DND-41 (cell line): ENCODE measurements at places on chromosomes 16 and 17.

DNA sequence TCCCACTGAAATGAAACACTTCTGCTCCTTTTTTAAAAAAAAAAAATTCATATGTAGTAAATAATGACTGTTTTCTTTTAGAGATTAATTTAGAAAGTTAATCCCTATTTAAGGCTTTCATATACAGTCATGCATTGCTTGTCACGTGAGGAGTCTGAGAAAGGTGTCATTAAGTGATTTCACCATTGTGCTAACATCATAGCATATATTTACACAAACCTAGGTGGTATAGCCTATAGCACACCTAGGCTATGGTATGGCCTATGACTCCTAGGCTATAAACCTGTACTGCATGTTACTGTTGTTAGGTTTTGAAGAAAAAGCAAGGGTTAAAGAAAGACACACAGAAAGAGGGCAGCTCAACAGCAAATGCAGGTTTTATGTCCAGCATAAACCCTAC lies 13.7 kb downstream of the PPY start:
- no peaks in the 10 kb centered on the region for H3K36me3 ChIP-seq
- H3K4me1 ChIP-seq = no peaks in the 10 kb centered on the region
- H3K27ac ChIP-seq = no peak overlapping the region
- peaks cover 24% of the 10 kb centered on the region for H3K27me3 ChIP-seq
- no peak overlapping the region for H3K4me3 ChIP-seq

GRCh38 chr16:68760671-68761275 lies 23.7 kb downstream of the CDH1 start:
- DNase-seq = no peak
- H3K27me3 ChIP-seq = no peaks in the 10 kb centered on the region
- no peaks in the 10 kb centered on the region for H3K36me3 ChIP-seq
- no peaks in the 10 kb centered on the region for H3K4me1 ChIP-seq
- H3K4me3 ChIP-seq = no peak overlapping the region

- DNase-seq = no peak
- no peak overlapping the region for H3K4me3 ChIP-seq
- no peak overlapping the region for H3K27ac ChIP-seq
- H3K36me3 ChIP-seq = peaks cover 74% of the 10 kb centered on the region
- H3K27me3 ChIP-seq = no peaks in the 10 kb centered on the region
These were observed 8.5 kb downstream of the DNAJA3 start for GRCh38 chr16:4433914-4434787.

DNA sequence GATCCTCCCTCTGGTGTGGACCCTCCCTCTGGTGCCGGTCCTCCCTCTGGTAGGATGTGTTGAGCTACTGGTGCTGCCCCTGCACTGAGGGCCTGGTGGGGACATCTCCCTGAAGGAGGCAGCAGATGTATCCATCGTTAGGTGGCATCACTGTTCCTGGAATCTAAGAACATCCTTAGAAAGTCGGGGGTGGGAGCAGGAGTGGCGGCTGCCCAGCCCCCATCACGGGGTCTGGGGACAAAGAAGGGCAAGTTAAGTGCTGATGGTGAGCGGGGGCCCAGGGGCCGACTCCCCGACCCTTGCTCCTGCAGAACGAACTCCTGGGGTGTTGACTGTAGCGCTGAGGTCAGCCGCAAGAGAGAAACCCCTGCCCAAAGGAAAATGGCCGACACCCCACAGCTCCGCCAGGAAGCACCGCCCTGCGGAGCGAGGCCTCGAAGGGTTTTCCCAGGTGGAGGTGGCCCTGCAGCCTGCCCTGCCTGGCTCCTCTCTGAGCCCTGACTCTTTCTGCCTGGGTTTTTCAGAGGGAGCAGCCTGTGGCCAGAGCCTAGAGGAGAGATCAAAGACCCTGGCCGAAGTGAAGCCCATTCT lies 5.5 kb downstream of the CTU2 start:
- no peaks in the 10 kb centered on the region for H3K27me3 ChIP-seq
- H3K4me3 ChIP-seq = no peak overlapping the region
- no peak for DNase-seq
- peaks cover 20% of the 10 kb centered on the region for H3K4me1 ChIP-seq
- no peak overlapping the region for H3K27ac ChIP-seq
- peaks cover 46% of the 10 kb centered on the region for H3K36me3 ChIP-seq

GRCh38 chr17:45042346-45043120 lies 8.9 kb downstream of the DCAKD start:
- H3K4me1 ChIP-seq = 0 out of 2 replicates have a peak, but pooled peaks cover 4% of the 10 kb centered on the region
- H3K27ac ChIP-seq = no peak overlapping the region
- no peak overlapping the region for H3K4me3 ChIP-seq
- DNase-seq = no peak
- H3K27me3 ChIP-seq = no peaks in the 10 kb centered on the region

GRCh38 chr17:65018610-65019316 lies 37.8 kb downstream of the GNA13 start:
- H3K36me3 ChIP-seq = peaks cover 64% of the 10 kb centered on the region
- H3K4me3 ChIP-seq = no peak overlapping the region
- no peak overlapping the region for H3K27ac ChIP-seq

GRCh38 chr17:36848008-36848902 lies 89.0 kb upstream of the LHX1 start:
- no peaks in the 10 kb centered on the region for H3K4me1 ChIP-seq
- no peak overlapping the region for H3K4me3 ChIP-seq
- H3K27me3 ChIP-seq = peaks cover 22% of the 10 kb centered on the region
- no peak overlapping the region for H3K27ac ChIP-seq
- H3K36me3 ChIP-seq = no peaks in the 10 kb centered on the region

DNA sequence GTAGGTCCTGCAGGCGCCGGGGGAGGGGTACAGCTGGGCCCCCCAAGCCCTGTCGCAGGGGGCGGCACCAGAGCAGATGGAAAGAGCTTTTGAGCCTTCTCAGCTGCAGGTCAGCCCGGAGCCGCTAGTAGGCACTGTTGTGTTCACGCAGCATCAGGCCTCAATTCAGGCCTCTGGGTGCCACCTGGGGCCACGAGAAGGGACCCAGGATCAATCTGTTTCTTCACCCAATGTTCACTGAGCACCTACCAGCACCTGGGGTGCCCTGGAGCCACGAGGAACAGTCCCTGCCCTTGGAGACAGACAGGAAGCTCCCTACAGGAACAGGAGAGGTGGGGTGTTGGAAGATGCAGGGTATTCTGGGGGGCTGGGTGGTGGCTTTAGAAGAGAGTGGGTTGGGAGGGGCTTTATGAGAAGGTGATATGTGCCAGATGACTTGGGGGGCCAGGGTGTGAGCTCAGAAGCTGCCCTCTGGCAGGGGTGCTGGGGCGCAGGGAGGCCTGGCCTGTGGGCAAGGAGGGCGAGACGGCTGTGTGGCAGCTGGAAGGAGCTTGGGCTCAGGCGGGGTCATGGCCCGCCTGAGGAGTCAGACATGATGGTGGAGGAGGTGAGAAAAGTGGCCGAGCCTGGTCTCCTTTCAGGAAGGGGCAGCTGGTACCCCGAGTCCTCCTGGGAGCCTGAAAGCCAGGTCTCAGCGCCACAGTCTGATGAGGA lies 121.9 kb upstream of the GSE1 start:
- H3K27ac ChIP-seq = peak overlapping the region; percentile 29; the same call in 1 of the 2 replicates
- peak; percentile 51 for DNase-seq
- H3K4me1 ChIP-seq = no peaks in the 10 kb centered on the region

DNA sequence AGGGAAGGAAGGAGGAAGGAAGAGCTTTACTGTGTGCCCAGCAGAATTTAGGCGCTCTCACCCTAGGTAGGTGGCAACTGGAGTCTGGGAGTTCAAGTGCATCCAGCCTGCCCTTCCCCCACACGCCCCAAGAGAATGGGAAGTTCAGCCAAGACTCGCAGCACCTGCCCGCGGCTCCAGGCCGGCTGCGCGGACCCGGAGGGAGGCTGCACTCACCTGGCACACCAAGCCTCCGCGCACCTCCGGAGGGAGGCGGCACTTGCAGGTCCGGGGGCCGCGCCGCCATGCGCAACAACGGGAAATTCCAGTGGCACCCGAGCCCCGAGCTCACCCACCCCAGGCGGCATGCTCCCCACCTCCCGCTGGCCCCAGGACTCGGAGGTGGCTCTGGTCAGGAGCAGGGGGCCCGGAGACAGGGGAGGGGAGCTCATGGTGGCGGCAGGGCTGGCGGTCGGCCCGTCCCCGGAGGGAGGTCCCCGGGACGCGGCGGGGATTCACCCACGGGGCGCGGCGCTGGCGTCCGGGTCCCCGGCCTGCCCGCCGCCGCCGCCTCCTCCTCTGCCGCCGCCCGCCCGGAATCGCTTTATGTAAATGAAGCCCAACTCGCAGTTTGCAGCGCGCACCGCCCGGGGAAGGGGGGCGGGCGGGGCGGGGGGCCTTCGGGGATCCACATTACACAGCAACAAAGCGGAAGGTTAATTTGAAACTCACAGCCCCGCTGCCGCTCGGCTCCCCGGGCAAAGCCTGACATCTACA lies at the start of gene ZFHX3:
Gene ZFHX3, minus strand, starts transcription at position 593 of the 756 bp plus-strand sequence. CDS start 87,983 bp downstream, outside the sequence.
- no peaks in the 10 kb centered on the region for H3K36me3 ChIP-seq
- H3K27me3 ChIP-seq = peaks cover 20% of the 10 kb centered on the region
- H3K27ac ChIP-seq = no peak within 1 kb of the TSS
- peaks cover 14% of the 10 kb centered on the region for H3K4me1 ChIP-seq
- H3K4me3 ChIP-seq = peak within 1 kb of the TSS; percentile 18; the same call in 1 of the 2 replicates

- no peaks in the 10 kb centered on the region for H3K27me3 ChIP-seq
- no peaks in the 10 kb centered on the region for H3K36me3 ChIP-seq
- DNase-seq = no peak
- no peak overlapping the region for H3K4me3 ChIP-seq
- peaks cover 12% of the 10 kb centered on the region for H3K4me1 ChIP-seq
These were observed 117.1 kb upstream of the GSE1 start for GRCh38 chr16:85495823-85496538.

- no peak overlapping the region for H3K4me3 ChIP-seq
- peaks cover 2% of the 10 kb centered on the region for H3K27me3 ChIP-seq
- H3K36me3 ChIP-seq = no peaks in the 10 kb centered on the region
- no peaks in the 10 kb centered on the region for H3K4me1 ChIP-seq
- no peak overlapping the region for H3K27ac ChIP-seq
- no peak for DNase-seq
These were observed 25.8 kb upstream of the SRSF1 start for GRCh38 chr17:58032691-58033415.

DNA sequence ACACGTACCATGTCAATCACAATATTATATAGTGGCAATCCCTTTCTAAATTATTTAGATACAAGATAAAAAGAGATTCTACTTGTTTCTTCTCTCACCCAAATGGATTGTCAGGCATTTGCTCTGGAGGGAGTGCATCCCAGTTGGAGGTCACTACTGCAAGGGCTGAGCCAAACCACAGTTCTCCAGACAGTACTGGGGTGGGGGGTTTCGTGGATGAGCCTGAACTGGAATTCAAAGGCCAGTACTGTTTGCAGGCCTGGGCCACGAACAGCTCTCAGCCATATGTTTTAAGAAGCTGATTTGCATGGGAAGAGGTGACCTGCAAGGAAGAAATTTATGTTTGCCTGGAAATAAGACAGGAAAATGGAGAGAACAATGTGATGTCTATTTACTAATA lies 314.9 kb downstream of the PMP22 start:
- no peak overlapping the region for H3K4me3 ChIP-seq
- no peak overlapping the region for H3K27ac ChIP-seq
- H3K4me1 ChIP-seq = no peaks in the 10 kb centered on the region
- H3K27me3 ChIP-seq = no peaks in the 10 kb centered on the region

DNA sequence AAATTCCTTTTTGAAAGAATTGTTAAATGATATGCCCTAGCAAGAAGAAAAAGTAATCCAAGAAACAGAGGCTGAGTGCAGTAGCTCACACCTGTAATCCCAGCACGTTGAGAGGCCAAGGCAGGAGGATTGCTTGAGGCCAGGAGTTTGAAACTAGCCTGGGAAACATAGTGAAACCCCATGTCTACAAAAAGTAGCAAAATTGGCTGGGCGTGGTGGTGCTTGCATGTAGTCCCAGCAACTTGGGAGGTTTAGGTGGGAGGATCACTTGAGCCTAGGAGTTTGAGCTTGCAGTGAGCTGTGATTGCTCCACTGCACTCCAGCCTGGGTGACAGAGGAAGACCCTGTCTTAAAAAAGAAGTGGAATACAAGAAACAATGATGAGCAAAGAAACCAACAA lies 56.1 kb downstream of the NT5M start:
- no peak overlapping the region for H3K4me3 ChIP-seq
- DNase-seq = no peak
- H3K27me3 ChIP-seq = no peaks in the 10 kb centered on the region
- no peak overlapping the region for H3K27ac ChIP-seq
- peaks cover 30% of the 10 kb centered on the region for H3K4me1 ChIP-seq

DNA sequence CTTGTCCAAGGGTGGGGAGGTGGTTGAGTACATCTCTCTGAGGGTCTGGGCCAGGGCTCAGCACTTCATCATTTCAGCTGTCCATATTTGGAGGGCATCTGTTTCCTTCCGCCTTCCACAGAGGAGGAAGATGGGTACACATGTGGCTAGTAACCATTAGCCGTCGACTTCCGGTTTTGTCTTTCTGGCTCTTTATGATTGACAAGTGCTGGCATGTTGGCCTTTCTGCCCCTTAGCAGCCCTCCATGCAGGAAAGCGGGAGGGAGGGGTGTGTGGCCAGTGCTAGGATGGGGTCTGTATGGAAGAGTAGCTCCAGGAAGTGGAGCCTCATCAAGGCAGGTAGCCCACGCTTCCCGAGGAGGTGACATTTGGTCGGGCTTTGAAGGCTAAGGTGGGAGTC lies 69.6 kb downstream of the RAI1 start:
- H3K4me1 ChIP-seq = peaks cover 23% of the 10 kb centered on the region
- H3K36me3 ChIP-seq = peaks cover 7% of the 10 kb centered on the region
- DNase-seq = no peak
- no peaks in the 10 kb centered on the region for H3K27me3 ChIP-seq
- no peak overlapping the region for H3K4me3 ChIP-seq

- H3K36me3 ChIP-seq = no peaks in the 10 kb centered on the region
- no peak for DNase-seq
- H3K27me3 ChIP-seq = no peaks in the 10 kb centered on the region
- no peak overlapping the region for H3K4me3 ChIP-seq
- H3K4me1 ChIP-seq = no peaks in the 10 kb centered on the region
These were observed 55.6 kb downstream of the USP43 start for GRCh38 chr17:9700754-9701476.

- no peak for DNase-seq
- no peak overlapping the region for H3K4me3 ChIP-seq
These were observed 6.3 kb downstream of the C17orf75 start for GRCh38 chr17:32335687-32336086.

DNA sequence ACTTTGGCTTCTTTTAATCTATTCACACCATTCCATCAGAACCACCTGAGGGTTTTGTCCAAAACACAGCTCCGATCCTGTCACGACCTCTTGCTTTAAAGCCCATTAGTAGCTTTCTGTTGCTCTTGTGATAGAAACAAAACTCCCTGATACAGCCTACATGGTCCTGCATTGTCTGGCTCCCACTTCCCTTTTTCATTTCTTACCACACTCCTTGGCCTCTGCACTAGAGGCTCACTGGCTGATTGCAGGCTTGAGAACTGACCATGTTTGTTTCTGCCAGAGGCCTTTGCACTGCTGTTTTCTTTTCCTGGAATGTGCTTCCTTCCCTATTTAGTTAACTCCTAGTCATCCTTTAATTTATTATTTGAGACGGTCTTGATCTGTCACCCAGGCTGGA lies 23.7 kb downstream of the IST1 start:
- no peak for DNase-seq
- H3K4me3 ChIP-seq = no peak overlapping the region
- H3K27ac ChIP-seq = no peak overlapping the region
- H3K36me3 ChIP-seq = peaks cover 92% of the 10 kb centered on the region
- no peaks in the 10 kb centered on the region for H3K27me3 ChIP-seq
